Spinal cord (tissue), 10 donors: ENCODE measurements at places on chromosomes 3 and 15. TPM values are rescaled to one million over a fixed set of nuclear protein-coding genes. Genes with fewer than 3 reads are reported as not detected.

Gene OR5K1
- not detected for polyA plus RNA-seq

DNA sequence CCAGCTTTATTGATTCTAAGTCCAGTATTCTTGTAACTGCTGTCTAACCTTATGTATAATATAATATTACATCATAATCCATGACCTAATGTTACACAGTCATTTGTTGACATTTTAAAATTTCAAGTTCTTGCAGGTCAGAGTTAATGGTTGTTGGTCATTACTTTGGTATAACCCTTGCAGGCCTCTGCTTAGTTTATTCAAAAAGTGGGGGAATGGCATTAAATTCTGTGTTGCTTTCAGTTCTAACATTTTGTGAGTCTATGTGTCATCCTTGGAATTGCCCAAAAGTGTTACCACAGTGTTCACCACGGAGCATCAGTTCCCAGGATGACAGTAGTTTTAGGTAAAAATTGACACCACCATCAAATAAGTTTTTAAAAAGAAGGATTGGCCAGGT lies 174.8 kb upstream of the BCL6 start:
- H3K4me1 ChIP-seq = peaks cover 3% of the 10 kb centered on the region
- H3K27me3 ChIP-seq = no peaks in the 10 kb centered on the region
- H3K4me3 ChIP-seq = no peak overlapping the region
- no peak overlapping the region for H3K27ac ChIP-seq

GRCh38 chr3:69761896-69762767 lies 22.9 kb downstream of the MITF start:
- H3K4me3 ChIP-seq = no peak overlapping the region
- no peaks in the 10 kb centered on the region for H3K27me3 ChIP-seq
- no peak for DNase-seq
- H3K27ac ChIP-seq = no peak overlapping the region

Gene DPPA2
- 0.23 TPM for polyA plus RNA-seq

- no peak overlapping the region for H3K4me3 ChIP-seq
- no peaks in the 10 kb centered on the region for H3K27me3 ChIP-seq
- no peaks in the 10 kb centered on the region for H3K36me3 ChIP-seq
- H3K27ac ChIP-seq = no peak overlapping the region
- DNase-seq = no peak
Observed at GRCh38 chr3:20060974-20061685, 20.9 kb downstream of the KAT2B start.

Gene AGTR1
- polyA plus RNA-seq = 2.6 TPM

Gene PLSCR2
- polyA plus RNA-seq = not detected

Gene PXYLP1
- polyA plus RNA-seq = 41.7 TPM
